Stimulated activated CD4-positive, alpha-beta T cell treated with anti-CD3 and anti-CD28 coated beads, TNF-alpha, amount 100 ng/mL, for 1 hour (primary cell): ENCODE measurements at places on chromosomes 13 and 19.

- no peak for DNase-seq
Observed at GRCh38 chr13:110475550-110476219, 85.8 kb downstream of the RAB20 start.

GRCh38 chr19:39251846-39252245 lies 3.2 kb upstream of the IFNL4 start:
- no peak for DNase-seq

DNA sequence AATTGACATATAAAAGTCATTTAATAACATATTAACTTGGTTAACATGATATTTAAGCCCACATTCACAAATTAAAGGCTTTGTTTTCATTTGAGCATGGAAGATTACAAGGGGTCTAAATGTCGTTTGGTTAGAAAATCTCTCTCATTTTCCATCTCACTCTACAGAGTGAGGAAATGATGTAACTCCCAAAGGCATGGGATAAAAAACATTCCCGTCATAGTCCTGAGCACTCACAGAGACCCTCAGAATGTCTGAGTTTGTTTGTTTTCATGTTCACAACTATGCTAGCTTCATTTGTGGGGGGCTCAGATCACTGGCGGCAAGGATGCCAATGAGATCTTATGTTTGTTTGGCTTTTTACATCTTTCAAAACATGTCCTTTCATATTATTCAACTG lies 307.5 kb downstream of the TBC1D4 start:
- no peak for DNase-seq

DNA sequence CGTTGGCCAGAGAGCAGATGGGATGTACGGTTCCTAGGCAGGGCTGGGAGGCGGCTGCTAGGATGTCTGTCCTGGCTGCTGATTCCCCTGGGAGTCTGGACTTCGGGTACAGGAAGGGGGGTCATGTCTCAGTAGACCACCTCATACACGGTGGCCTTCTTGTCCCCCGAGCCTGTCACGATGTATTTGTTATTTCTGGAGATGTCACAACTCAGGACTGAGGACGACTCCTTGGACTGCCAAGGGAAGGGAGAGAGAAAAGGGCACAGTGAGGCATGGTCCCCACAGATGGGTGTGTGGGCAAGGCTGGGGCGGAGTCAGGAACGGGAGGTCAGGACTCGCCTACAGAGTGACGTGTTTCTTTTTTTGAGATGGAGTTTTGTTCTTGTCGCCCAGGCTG lies 20.4 kb downstream of the TLE6 start:
- DNase-seq, result no peak

DNA sequence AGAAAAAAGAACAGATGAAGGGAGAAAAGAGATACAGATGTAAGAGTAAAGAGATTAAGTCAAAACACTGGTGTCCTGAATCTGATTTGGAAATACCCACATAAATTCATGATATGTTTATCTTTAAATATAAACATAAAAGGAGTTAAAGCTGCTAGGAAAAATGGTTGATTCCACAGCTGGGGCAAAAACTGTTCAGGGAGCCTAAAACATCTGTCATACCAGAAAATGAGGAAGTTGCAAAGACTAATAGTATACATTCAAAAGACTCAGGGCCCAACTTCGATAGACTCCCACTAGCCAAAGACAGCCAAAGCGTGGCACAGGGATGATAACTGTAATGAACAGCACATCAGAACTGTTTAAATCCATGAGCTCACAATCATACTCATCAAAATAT lies 62.0 kb downstream of the ABCC4 start:
- no peak for DNase-seq

DNA sequence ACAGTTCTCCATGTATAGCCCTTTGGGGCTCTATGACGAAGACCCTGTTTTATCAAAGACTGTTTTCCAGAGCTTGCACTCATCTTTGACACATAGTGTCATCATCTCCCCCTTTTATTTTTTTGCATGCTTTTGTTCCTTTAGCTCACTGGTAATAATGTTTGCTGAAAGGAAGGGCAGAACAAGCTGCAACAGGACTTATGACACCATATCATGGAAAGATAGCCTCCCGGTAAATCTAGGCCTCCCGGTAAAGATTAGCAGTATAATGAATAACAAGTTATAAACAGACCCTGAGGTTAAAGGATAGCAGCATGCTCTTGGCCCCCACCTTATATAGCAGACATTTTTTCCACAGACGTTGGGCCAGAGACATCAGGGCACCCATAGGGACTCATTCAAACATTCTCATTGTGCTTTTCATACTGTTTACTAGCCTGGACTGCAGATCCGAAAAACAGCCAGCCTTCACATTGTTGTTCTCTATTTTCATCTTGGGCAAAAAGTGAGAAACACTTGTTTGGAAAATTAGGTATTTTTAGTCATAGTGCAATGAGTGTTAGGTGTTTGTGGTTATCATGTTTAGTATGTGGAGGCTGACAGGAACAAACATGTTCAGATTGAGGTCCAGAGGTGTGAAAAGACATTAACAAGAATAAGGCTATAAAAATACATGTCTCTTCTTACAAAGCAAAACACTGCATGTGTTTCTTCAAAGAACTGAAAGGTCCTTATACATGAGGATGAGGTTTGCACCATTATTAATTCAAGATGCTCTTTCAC lies 136.9 kb upstream of the SPRY2 start:
- no peak for DNase-seq

GRCh38 chr19:17837972-17838371 lies 9.8 kb downstream of the JAK3 start:
- no peak for DNase-seq

DNA sequence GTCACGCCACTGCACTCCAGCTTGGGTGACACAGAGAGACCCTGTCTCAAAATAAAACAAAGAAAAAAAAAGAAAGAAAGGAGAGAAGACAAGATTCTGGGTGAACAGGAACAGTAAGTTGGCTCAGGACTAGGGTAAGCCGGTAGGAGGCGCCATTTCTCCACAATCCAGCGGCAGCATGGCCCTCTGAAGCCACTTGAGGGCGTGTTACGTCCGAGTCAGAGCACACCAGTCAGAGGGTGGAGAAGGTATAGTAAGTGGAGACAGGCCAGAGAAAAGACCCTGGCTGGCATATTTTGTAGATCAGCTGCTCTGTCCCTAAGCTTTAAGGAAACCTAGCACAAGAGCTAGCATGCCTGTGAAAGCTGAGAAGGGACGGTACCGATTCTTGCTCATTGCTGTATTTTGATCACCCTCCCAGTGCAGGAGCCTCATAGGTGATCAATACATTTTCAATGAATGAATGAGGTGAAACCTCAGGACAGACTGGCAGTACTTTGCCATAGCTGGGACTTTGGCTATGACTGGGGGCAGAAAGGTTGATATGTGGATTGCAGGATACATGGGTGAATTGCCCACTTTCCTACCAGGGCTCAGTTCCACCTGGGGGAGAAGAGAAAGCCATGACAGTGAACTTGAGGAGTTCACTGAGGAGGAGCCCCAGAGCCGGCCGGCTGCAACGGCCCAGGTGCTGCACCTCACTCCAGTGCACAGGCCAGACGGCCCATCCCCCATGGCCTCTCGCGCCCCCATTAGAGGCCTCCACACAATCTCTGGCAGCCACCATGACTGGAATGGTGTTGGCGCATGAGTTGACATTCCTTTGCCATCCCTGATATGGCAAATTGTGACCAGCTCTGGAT lies 23.5 kb downstream of the POU2F2 start:
- peak; percentile 79 for DNase-seq

- DNase-seq, result no peak
Observed at GRCh38 chr13:23921451-23921888, 24.2 kb upstream of the C1QTNF9B start.

DNA sequence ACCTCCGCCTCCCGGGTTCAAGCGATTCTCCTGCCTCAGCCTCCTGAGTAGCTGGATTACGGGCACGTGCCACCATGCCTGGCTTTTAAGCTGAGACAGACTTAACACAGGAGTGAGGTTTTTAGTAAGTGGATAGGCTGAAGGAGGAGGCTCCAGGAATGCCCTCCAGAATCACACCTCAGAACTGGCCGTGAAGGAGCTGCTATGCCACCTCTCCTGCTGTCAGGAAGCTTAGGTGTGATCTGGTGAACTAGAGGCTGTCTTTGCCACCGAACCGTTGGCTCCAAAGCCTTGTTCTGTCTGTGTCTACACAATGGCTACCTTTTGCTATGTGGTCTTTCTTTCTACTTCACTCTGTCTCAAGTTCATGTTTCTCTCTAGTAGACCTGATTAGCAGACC lies 4.2 kb downstream of the PDCD2L start:
- DNase-seq, result no peak

DNA sequence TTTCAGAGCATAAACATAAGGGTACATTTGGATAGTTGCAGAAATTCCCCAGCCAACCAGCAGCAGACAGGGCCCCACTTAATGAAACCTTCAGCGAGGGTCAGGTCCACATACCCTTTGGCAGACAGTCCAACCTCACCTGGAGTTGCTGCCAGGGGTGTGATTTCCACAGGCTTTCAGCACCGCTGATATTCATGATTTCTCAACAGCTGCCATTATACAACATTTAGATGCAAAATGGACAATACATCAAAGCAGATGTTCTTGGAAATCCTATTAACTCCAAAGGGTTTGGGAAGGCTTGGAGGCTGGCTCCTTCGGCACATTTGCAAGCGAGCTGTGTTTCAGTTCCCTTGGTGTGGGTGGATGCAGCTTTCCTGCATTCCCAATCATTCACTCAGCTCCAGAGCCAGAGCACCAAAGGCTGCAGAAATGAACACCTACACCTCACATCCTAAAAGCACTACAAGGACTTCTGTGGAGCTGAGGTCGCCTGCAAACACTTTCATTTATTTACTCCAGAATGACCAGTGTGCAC lies 147.2 kb upstream of the VSTM2B start:
- no peak for DNase-seq

DNA sequence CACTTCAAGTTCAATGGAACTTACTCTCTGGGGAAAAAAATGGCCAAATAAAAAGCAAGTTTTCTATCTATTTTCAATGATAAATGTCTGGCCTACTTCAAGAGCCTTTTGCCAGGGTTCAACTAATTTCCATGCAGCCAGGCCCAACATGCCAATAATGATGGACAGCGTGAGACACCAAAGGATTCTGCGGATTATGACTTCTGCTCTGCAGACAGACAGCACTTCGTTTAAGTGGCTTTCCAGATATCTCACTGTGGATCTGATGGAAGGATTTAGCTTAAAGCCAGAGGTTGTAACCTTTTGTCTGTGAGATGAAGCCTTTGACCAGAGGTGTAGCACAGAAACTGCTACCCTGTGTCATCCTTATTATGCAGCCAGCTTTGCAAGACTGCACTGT lies 614.2 kb downstream of the DCT start:
- no peak for DNase-seq
